Fibroblast of the aortic adventitia (primary cell): ENCODE measurements at places on chromosomes 2 and 18. TPM values are rescaled to one million over a fixed set of nuclear protein-coding genes. Genes with fewer than 3 reads are reported as not detected.

DNA sequence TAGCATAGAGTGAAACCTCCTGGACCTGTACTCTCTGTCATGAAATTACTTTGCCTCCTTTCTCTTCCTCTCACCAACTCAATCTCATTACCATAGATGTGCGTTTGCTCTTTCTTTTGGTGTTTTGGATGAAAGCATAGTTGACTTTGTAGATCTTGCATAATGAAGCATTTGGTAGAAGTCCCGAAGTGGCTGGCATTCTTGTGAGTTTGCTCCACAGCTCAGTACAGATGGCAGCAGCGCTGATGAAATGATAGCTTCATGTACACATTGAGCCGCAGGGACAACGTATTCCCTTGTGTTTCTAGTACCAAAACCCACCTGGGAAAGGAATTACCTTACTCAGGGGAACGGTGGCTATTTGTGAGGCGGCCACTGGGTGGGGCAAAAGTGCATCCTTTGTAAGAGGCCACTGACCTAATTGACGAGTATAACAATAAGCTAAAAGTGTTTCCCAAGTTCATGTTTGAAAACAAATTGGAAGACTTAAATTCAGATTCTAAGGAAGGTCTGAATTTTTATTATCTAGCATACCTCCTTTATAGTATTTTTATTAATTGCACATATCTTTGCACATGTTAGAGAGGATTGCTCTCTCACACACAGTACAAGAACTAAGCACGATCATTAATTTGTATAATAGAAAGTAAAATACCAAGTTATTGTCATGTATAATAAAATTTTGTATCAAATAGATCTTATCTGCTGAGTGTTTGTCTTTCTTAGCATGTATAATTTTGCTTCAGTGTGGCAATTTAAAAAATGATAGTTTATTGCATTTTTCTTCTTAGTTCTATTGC is 25.4 kb upstream of the CDH7 start:
- no peak for DNase-seq

DNA sequence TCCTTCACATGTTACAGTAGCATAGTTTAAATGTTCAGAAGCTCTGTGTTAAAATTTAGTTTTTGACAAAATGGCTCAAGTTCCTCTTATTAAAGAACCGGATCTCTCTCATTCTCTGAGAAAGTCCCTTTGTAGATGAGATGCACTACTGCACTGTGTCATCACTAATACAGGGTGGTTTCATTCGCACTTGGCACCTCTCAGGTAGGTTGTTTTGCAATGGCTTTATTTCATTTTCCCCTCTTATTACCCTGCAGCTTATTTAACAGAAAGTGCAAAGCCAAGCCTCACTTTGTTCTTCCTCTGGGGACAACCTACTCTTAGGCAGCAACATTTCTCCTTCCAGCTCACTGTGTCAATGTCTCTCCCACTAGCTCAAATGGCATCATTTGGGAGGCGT is 185.1 kb downstream of the DLGAP1 start:
- no peak for DNase-seq

DNA sequence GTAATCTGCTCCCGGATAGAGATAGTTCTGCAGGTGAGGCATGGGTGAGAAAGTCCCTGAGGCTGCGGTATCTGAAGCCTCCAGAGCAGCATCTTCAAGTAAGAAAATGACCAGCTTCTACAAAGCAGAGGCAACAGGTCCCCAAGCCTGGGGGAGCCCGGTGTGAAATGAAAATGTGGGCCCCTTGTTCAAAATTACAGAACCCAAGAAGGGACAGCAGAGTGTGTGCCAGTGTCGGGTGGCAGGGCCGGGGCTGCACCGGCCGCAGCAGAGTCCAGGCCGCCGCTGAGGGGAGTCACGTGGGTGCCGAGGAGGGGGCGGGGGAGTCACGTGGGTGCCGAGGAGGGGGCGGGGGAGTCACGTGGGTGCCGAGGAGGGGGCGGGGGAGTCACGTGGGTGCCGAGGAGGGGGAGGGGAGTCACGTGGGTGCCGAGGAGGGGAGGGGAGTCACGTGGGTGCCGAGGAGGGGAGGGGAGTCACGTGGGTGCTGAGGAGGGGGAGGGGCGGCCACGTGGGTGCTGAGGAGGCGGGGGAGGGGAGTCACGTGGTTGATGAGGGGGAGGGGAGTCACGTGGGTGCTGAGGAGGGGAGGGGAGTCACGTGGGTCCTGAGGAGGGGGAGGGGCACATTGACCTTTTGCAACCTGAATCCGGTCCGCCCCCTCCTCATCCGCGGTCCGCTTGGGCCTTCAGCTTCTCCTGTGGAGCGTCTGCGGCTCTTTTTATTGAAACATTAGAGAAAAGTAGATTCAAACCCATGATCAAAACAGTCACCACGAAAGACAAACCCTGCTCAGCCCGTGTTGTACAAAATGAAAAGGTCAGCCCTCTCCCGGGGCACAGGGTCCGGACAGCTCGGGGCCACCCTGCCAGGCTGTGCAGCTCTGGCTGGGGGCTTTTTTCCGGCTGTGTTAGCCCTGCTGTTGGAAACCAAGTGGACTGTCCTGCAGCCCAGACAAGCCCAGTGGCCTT is 10.4 kb downstream of the COLEC11 start:
- peak; percentile 55 for DNase-seq

The GPD2 gene
- 59.3 and 89.7 TPM in 2 replicates for total RNA-seq

The SMCHD1 gene
- total RNA-seq: 59.6 and 99.0 TPM in 2 replicates

DNA sequence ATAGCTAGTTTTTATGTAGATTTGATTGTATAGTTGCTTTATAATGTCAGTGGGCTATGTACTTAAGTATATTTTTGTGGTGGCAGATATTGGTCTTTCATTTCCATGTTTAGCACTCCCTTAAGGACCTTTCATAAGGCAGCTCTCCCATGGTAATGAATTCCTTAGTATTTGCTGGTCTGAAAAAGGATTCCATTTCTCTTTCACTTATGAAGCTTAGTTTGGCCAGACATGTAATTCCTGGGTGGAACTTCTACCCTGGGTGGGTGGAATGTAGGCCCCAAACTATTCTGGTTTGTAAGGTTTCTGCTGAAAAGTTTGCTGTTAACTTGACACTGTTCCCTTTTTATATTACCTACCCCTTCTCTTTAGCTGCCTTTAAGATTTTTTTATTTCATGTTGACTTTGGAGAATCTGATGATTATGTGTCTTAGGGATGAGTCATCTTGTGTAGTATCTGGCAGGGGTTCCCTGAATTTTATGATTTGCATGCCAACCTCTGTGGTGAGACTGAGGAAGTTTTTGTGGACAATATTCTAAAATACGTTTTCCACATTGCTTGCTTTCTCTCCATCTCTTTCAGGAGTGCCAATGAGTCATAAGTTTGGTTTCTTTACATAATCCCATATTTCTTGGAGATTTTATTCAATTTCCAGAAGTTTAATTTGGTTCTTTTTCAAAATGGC is 65.4 kb upstream of the VRK2 start:
- DNase-seq: peak; percentile 84

The DSC2 gene
- 0.82 TPM in 1 of 2 replicates, not detected in the other for total RNA-seq

The ALK gene
- 0.27 and 0.82 TPM in 2 replicates for total RNA-seq

The SCTR gene
- not detected in 2 replicates for total RNA-seq

The FAM237A gene
- total RNA-seq: not detected in 2 replicates

The MPP4 gene
- 0.33 and 4.0 TPM in 2 replicates for total RNA-seq

GRCh38 chr18:76476665-76477561 is 18.1 kb downstream of the ZNF516 start:
- DNase-seq: peak; percentile 97

DNA sequence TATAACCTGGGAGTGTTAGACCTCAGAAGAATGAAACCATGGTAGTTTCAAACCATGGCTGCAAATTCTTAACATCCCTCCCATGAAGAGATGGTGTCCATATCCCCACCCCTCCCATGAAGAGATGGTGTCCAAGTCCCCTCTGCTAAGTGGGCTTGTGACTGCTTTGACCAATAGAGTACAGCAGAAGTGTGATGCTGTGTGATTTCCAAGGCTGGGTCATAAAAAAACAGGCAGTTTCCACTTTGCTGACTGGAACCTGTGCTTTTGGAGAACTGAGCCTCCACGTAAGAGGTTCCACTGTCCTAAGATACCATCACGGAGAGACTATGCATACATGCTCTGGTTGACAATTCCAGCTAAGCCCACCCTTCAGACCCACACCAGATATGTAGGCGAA is 65.5 kb downstream of the MRO start:
- no peak for DNase-seq
